ENCODE measurements at places on chromosomes 6 and 20.

GRCh38 chr20:1299522-1299921 is 29.4 kb downstream of the SDCBP2 start:
- peak; percentile 45 for DNase-seq

DNA sequence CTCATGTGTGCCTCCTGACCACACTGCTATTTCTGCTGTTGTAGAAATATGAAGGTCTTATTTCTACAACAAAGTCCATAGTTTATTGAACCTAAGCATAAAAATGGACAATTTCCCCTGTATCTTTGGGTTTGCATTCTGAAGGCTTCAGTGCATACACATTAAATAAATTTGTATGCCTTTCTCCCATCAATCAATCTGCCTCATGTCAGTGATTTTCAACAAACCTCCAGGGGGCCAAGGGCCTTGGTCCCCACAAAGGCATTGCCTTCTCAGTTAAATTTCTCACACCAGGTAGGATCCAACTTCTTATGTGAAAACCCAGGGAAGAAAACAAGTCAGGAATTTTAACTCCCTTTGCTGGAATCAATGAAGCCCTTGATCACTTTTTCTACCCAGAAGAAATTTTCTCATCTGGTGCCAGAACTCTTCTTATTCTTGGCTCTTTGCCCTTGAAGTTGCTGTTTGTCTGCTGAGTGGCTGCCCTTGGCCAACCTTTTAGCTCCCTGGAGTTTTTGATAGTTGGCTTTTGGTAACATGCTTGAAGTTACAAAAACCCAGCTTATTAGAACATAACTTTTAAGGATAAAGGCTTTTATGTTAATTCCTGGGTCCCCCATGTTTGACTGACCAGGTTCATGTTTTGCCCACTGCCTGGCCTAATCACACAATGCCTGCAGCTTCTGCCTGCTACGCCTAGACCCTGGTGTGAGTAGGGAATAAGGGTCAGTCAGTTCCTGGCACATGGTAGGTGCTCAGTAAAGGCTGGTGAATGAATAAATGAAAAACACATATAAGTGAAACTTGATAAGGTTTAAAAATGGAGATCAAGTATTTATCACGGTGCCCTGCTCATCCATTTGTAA is 37.0 kb downstream of the SHLD1 start:
- DNase-seq: no peak

DNA sequence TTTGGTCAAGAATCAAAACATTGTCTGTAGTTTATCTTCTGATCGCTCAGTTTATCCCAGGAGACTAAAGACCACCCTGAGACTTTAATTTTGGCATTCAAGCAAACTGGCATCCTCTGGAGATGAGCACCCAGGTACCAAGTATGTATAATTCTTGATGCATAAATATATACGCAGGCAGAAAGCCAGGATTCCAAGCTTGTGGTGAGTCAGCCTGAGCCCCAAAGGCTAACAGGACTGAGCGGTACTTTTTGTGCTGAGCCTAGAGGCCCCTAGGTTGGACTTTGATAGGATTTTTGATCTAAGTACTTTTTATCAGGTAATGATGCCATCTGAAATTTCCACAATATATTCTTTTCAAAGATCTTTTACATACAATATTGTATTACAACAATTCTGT is 301.3 kb downstream of the TFAP2B start:
- DNase-seq: no peak

DNA sequence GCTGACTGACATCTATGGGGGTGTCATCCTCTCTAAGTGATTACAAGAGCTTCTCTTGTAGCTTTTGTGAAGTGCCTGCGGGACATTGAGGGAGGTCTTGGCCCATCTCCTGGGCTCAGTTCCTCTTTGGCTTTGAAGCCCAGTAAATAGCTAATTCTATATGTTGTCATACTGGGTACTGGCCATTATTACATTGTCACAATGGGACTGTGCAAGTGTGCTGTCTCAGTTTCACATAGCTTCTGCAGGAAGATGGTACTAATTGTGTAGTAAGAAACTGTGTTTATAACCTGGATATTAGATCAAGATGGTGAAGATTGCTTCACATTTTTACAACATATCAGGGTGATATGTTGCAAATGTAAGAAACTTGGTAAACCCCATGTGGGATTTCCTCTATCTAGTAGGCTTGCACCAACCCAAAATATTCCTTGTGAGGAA is 19.9 kb downstream of the SPINT3 start:
- no peak for DNase-seq

DNA sequence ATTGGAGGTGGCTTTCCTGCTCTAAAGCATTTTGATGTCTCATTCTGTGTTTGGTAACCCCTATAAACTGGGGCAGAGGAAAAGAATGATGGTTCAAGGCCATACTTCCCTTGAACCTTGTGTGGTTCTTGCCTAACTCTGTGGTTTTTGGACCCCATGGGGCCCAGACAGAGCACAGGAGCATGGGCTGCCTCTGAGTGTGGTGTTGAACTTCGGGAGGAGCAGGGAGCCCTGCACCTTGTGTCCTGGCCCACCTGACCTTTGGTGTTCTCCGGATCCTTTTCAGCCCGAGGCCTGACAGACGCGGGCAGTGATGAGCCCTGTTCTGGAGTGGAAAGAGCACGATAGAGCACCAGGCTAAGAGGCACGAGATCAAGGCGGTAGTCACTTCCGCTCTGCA is 18.8 kb downstream of the TMEM74B start:
- no peak for DNase-seq

DNA sequence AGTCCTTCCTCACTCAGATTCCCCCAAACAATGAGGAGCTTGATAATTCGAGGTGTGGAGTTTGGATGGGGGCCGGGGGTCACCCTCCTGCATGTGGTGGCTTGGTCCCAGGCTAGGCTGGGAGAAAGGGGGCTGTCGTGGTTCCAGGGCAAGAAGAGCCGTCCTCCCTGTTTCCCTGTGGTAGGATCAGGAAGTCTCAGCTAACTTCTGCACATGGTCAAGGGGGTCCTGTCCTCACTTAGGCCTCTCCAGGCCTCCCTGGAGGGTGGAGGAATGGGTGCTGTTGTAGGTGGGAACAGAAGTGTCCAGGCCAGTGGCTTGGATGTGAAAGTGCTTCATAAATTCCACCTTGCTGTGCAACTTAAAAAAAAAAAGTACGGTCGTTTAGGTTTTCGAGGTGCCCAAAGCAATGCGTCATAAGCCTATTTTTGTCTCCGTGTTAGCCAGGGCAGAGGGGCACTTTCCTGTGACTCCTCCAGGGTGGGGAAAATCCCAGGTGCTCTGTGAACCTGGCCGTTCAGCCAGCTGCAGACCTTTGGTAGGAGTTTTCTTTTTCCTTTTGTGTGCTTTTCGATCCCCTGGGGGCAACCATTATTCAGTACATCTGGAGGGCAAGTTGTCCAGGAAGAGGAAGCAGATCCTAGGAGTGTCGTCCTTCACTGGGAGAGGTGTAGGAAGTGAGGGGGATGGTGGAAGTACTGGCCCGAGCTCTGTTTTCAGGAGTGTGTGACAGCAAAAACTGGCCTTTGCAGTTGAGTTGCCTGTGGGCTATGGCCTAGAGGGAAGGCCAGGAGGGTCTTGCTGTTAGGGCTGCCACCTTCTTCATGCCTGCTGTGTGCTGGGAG is 9.6 kb downstream of the IGF2R start:
- DNase-seq: peak; percentile 72

GRCh38 chr20:35616465-35617396 is 1.1 kb downstream of the SPAG4 start:
- peak; percentile 66 for DNase-seq

DNA sequence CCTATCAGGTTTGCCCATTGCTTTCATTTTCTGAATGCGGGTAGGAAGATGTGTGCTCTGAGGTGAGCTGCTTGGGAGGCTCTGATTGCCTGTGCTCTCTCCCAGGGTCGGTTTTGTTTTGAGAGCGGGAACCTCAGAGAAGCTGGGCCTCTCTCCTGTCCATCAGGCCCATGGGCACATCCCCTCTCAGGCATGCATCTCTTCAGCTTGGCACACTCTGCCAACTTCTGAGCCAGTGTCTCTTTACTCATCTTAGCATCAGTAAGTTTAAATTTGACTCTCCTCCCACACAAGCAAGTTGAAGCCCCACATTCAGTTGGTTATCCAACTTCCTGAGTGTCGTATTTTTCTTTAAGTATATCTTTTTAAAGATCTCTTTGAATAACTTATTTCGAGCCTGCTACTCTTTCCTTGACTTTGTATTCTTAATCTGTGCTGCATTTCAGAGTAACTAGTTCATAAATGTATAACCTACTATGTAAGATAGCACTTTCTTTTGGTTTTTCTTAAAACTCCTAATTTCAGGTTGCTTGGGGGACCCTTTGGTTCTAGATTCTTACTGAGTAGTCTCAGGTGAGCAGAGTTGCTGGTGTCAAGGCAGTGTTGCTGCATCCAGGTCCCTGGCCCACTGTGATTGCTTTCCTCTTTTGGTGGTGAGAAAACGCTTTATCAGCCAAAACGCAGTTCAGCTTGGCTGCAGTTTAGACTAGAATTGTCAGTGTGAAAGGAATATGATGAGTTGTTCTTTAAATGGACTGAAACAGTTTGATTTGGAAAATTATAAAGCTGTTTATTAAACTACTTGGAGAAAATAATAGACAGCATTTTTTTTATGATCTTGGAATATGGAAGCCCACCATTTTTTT is 54.8 kb downstream of the SNX9 start:
- DNase-seq: peak; percentile 19

DNA sequence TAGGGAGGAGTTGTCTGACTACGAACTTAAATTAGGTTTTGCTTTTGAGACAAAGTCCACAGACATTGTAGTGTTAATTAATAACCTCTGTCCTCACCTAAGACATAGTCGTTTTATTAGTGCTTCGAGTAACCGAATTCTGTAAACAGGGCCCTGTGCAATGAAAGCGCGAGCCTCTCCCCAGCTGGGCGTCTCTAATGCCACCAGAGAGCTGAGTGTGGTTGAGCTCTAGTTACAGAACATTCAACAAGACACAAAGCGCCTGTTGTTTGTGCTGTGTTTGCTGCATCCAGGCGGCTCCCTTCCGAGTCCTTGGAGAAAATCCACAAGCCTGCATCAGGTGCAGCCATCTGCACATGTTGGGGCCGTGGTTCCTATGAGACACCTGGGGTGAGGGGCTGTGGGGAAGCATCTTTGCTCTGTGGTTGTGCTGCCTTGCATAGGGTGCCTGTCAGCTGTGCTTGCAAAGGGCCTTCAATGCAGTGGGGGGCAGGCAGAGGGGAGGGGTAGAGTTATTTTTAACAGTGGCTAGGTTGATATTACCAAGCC is 63.9 kb downstream of the CD164 start:
- no peak for DNase-seq

- no peak for DNase-seq
Measured at GRCh38 chr20:1696521-1697209, 39.1 kb upstream of the SIRPG start.

DNA sequence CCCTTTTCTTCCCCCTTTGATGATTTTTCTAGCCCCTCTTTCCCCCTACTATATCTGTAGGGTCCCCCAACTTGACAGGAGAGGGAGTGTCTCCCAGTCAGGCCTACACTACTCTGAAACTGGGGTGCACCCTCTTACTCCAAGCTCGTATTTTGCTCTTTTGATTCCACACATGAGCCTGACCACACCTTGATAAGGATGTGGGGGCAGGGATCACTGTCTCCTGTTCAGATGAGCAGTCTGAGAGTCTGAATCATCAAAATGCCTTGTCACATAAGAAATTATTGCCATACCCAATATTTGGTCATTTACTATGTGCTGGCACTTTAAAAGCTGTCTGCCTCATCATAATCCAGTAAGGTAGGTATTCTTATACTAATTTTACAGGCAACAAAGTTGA is 15.9 kb downstream of the PNPLA1 start:
- no peak for DNase-seq

DNA sequence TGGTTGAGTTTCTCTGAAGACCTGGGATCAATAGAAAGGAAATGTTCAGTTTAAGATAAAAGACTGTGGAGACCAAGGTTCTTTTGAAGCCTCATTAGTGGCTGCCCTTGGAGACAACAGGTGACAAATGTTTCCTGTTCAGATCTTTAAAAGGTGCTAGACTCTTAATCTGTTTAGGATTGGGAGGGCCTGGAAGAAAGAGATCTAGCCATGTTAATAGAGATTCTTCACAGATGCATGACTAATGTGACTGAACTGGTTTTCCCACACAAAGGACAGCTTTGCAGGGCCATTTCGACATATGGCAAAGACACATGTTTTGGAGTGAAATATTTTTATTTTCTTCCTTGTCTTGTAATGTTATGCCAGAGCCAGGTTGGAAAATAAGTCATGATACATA is 82.2 kb downstream of the WDR27 start:
- no peak for DNase-seq

- no peak for DNase-seq
Measured at GRCh38 chr6:152874846-152875568, 107.8 kb downstream of the FBXO5 start.

DNA sequence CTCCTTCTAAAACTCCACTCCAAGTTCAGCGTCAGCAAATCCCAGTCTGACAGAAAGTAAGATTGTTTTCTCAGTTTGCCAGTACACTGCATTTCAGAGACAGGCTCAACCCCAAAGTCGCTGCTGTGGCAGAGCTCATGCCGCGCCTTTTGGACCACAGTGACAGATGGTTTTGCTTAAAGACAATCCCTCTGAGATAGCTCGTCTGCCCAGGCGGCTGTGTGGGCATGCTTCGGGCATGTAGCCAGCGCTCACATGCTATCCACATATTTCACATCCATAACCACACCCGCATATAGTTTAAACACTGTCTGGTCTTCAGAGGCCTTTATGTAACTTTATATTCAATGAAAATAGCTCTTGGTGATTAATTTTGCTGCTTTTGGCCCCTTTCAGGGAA is 14.7 kb upstream of the PXDC1 start:
- DNase-seq: no peak
